GF-D8 (cell line): ENCODE measurements at places on chromosomes 16 and 17.
A peak's percentile ranks its signal among the peaks of the same experiment; 100 is the strongest.

GRCh38 chr17:31549121-31549524 lies 157.6 kb downstream of the RAB11FIP4 start:
- no peak for DNase-seq

GRCh38 chr16:1158456-1159324 lies 5.8 kb downstream of the CACNA1H start:
- no peak for DNase-seq

- peak; percentile 14 for DNase-seq
Observed at GRCh38 chr17:31415004-31415454, 23.6 kb downstream of the RAB11FIP4 start.

DNA sequence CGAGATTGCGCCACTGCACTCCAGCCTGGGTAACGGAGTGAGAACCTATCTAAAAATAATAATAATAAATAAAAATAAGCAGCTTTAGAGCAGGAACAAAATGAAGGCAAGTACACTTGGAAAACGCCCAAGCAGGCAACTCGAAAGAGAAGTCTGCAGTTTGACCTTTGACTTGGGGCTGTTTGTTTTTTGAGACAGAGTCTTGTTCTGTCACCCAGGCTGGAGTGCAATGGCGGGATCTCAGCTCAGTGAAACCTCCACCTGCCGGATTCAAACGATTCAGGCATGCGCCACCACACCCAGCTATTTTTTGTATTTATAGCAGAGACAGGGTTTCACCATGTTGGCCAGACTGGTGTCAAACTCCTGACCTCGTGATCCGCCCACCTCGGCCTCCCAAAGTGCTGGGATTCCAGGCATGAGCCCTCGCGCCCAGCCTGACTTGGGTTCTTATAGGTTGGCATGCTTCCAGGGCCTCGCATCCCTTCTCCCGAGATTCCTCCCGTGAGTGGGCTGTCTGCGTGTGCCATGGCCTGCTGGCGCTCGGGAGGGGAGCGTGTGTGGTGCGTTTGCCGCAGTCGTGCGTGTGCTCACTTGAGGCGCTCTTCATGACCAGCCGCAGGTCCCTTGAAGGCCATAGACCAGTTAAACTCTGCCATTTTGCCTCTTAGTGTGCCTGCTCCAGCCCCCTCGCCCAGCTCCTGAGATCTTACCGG lies 18.4 kb upstream of the UBE2I start:
- DNase-seq, result no peak

GRCh38 chr17:74449306-74449705 lies 17.1 kb upstream of the CD300A start:
- DNase-seq, result no peak

DNA sequence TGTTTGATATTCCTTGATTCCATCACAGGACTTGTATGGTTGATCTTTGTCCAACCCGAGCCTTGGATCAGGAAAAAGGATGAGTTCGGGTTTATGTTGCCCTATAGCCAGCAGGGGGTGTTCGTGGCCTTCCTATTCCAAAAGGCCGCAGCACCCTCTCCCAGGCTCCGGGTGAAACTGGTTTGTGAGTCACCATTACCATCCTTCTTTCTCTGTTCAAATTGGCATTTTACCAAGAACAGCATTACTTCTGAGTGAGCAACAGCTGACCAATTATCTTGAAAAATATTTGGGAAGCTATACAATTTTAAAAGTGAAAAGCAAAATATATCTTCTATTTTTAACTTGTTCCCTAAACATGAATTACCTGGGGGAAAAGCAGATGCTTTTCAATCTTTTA lies 24.3 kb upstream of the KRT20 start:
- no peak for DNase-seq

DNA sequence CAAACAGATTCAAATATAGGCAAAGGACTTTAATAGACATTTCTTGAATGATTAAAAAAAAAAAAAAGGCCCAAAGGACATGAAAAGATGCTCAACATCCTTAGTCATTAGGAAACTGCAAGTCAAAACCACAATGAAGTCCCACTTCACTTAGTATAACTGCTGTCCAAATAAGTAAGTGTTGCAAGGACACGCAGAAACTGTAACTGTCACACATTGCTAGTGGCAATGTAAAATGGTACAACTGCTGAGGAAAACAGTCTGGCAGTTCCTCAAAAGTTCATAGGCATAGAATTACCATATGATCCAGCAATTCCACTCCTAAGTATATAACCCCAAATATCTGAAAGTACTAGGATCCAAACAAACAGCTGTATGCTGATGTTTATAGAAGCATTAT lies 112.7 kb downstream of the BRIP1 start:
- DNase-seq, result peak; percentile 59

- no peak for DNase-seq
Observed at GRCh38 chr17:82979718-82980117, 99.7 kb upstream of the METRNL start.

- DNase-seq, result no peak
Observed at GRCh38 chr17:38327936-38328335, 15.8 kb downstream of the GPR179 start.

- DNase-seq, result no peak
Observed at GRCh38 chr17:49978501-49978900, 9.5 kb downstream of the DLX4 start.

DNA sequence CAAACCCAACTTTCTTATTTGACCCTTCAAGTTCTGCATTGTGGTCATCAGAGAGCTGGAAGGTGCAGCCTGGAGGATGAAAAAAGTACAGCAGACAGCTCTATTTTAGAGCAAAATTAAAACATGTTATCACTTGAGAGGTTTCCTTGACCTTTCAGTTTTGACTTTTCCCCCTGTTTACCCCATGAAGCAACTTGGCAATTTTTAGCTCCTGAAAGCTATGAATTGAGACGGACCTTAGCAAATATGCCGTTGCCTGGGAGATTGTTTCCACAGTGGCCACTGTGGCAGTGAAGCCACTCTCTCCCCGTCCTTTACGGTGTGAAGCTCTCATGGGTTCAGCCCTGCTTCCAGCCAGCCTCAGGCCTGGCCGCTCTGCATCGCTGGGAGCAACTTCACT lies 398.6 kb downstream of the CPPED1 start:
- DNase-seq, result no peak

DNA sequence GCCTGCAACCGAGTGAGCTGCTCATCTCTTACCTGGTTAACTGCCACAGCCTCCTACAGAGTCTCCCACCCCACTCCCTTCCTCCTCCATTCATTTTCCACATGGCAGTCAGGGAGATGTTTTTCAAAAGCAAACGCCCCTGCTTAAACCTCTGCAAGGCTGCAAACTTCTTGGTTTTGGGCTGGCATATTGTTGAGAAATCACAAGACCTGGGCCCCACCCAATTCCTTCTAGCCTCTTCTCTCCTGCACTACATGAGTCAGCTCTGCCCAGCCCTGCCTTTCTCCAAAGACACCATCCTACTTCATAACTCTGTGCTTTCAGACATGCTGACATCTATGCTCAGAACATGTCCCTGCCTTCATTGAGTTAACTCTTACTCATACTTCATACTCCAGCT lies 136.1 kb downstream of the SPACA3 start:
- no peak for DNase-seq

- DNase-seq, result peak; percentile 3
Observed at GRCh38 chr17:61635913-61636432, 45.0 kb upstream of the NACA2 start.
